ENCODE measurements at places on chromosomes 2 and 18.

DNA sequence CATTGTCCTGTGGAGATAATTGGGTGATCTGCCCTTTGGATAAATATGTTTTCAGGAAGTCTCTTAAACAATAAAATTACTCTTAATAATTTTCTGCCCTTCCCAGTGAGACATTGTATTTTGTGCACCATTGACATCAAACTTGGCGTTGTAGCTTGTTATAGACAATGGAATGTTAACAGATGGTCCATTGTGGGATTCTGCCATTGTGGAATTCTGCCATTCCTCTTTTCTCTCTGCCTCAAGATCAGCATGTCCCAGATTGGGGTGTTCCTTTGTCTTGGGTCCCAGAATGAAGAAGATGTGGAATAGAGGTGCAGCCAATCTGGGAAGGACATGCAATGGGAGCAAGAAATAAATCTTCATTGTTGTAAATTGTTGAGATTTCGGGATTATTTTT, 15.1 kb upstream of the LDAH start:
- no peak for DNase-seq

- no peak for DNase-seq
These were observed 13.3 kb downstream of the DAPL1 start for GRCh38 chr2:158808426-158808825.

- no peak for DNase-seq
These were observed 36.5 kb downstream of the HNMT start for GRCh38 chr2:138000796-138001195.

GRCh38 chr2:101420623-101421022, 33.3 kb upstream of the CREG2 start:
- DNase-seq = no peak

- DNase-seq = no peak
These were observed 45.7 kb downstream of the PRKCE start for GRCh38 chr2:45697190-45697589.

- peak; percentile 6 for DNase-seq
These were observed 29.4 kb downstream of the KATNAL2 start for GRCh38 chr18:46946656-46947282.

DNA sequence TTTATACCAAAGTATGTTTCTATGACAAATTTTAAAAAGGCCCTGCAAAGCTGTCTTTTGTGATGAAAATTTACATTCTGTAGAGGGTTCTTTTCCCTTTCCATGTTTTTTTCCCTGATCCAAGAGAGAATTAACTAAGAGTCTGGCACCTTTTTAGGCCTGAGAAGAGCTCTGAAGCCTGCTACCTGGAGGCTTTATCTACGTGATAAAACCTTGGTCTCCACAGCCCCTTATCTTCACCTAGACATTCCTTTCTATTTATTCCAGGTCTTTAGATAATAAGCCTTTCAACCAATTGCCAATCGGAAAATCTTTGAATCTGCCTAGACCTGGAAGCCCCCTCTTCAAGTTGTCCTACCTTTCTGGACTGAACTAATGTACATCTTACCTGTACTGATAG, 774.1 kb upstream of the LRRTM1 start:
- no peak for DNase-seq

Measured in activated CD8-positive, alpha-beta memory T cell treated with anti-CD3 and anti-CD28 coated beads for 1 hour (primary cell).